CMK (cell line): ENCODE measurements at places on chromosomes 1 and 21.

- DNase-seq: no peak
Measured at GRCh38 chr1:68421350-68421749, 28.4 kb downstream of the RPE65 start.

- no peak for DNase-seq
Measured at GRCh38 chr21:42319376-42319775, 4.2 kb upstream of the TFF3 start.

GRCh38 chr1:86436041-86436440 lies 12.1 kb downstream of the CLCA2 start:
- no peak for DNase-seq

GRCh38 chr1:210901981-210902770 lies 231.8 kb downstream of the KCNH1 start:
- no peak for DNase-seq

GRCh38 chr1:178501705-178502329 lies 5.1 kb upstream of the CLEC20A start:
- DNase-seq: peak; percentile 63
